ENCODE measurements at places on chromosomes 4 and X.

DNA sequence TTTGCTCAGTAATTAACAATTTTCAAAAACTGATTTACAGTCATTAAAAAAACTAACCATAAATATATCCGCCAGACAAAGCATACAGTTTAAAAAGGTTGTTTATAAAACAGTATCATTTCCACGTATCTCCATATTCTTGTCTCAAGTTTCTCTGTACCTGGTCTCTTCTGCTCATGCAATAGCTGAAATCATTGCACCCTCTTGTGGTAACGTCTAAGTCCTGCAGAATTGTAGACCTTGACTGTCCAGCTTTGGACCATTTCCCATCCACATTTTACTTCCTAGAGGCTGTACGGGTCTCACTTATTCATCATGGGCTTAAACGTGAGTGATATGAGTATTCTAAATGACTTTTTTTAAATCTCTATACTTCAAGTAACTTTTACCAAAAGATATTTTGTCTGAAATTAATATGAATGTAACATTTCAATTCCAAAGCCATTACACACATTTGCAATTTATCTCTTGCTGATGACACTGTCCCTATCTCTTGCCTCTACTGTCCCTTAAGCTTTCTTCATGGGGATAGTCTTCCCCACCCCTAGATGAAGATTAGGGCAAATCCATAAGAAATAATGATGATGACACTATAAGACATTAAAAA is 118.5 kb downstream of the BTC start:
- peak; percentile 28 for DNase-seq

DNA sequence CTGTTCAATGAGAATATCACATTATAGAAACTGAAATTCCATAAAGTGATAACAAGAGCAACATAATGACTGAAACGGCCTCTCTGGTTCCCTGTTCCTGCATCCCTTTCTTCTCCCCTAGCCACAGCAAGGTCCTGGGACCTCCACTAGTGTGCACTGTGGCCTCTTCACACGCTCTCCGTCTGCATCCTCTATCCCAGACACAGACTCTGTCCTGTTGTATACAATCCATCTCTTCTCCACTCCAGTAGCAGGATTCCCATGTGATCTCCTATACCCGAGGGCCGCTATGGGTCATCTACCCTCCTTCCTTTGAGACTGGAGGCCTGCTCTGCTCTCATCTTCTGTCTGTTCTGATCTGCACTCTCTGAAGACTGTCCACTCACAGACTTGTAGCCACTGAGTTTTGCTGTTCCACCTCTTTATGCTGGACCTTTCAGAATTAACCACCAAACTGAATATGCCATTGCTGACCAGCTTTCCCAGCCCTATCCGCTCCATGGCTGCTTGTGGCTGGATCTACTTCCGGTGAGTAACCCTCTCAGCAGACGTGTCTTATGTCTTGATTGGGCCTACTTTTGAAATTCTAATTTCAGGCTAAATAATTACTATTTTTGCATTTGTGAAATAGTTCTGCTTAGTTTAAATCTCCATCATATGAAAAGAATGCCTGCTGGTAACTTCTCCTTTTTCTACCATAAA is 105.1 kb upstream of the NAP1L5 start:
- DNase-seq = no peak

- DNase-seq = no peak
These were observed 69.4 kb upstream of the KIT start for GRCh38 chr4:54588404-54588803.

DNA sequence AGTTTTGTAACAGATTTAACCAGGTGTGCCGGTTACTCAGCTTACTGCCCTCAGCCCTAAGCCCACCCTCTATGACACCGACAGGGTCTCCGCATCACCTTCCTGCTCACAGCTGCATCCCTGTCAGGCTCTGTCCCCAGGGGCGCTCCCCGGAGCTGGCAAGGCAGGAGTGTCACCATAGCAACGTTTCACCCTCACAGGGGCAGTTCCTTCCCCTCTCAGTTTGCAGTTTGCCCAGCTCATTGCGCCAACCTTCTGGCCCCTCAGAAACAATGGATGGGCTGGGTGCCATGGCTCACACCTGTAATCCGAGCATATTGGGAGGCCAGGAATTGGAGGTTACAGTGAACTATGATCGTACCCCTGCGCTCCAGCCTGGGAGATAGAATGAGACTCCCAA is 42.6 kb downstream of the RGS12 start:
- no peak for DNase-seq

- no peak for DNase-seq
These were observed 159.3 kb downstream of the SH3KBP1 start for GRCh38 chrX:19727887-19728648.

DNA sequence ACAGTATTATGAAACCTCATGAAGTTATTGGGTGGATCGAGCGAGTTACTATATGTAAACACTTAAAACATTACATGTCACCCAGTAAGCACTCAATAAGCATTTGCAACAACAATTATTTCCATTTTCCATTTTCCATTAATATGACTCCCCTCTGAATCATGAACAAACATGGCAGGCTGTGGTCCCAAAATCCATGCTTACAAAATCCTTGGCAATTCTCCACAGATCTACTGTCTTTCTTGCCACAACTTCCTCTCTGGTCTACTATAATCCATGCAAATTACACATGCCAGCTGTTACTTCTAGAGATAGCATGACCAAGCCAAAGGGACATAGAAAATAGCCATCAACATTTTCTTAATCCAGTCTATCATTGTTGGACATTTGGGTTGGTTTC is 22.0 kb downstream of the ASB11 start:
- no peak for DNase-seq

DNA sequence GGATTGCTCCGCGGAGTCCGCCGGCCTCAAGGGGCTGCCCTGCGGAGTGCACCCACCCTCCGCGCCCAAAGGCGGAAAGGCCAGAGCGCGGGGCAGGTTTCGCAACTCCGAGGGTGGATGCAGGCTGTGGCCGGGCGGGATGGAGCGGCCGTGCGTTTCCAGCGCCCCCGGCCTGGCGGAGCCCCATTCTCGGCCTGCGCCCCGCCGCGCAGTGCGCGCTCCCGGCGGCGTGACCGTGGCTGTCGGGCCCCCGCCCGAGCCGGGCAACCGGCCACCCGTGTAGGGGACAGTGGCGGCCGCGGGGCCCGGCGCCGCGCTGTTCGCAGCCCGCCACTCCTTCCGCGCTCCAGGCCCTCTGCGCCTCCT is 331 bp downstream of the SETD7 start:
- DNase-seq = no peak

DNA sequence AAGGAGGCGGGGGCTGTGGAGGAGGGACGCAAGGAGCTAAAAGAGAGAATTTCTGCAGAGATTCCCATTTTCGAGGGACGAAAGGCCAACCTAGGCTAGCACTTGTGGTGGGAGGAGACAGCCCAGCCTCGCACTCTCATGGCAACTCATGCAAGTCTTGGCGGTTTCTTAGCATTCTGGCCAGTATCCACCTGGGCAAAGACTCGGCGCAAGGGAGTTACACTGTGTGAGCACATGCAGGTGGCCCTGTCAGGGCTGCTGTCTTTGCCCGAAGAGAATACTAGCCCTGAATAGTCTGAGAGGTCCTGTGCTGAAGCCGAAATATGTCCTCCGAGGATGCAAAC is 15.5 kb downstream of the MCF2 start:
- no peak for DNase-seq

- peak; percentile 2 for DNase-seq
These were observed 435.7 kb upstream of the FMR1 start for GRCh38 chrX:147476008-147476407.

- no peak for DNase-seq
These were observed 6.0 kb upstream of the WDR13 start for GRCh38 chrX:48591255-48591791.

DNA sequence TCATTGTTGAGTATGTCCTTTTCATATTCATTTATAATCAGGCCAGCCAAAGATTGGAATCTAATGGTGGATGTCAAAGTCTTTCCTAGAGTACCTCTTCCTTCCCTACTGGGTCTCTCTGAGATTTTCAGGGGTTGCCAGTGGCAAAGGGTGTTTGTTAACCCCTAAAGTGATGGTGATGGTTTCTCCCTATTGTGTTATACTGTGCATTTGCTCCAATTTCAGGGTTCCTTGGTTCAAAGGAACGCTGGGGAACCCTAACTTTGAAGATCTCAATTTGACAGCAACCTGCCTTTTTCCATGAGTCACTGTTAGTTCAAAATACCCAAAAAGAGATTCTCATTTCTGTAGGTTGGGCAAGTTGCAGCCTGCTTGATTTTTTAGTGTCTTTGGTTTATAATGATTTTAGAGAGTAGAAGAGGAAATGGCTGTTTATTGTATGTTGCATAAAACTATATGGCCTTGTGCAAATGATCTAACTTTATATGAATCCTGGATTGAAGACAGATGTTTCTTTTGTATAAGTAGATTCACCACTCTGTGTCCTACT is 23.0 kb downstream of the GAB1 start:
- DNase-seq = no peak

DNA sequence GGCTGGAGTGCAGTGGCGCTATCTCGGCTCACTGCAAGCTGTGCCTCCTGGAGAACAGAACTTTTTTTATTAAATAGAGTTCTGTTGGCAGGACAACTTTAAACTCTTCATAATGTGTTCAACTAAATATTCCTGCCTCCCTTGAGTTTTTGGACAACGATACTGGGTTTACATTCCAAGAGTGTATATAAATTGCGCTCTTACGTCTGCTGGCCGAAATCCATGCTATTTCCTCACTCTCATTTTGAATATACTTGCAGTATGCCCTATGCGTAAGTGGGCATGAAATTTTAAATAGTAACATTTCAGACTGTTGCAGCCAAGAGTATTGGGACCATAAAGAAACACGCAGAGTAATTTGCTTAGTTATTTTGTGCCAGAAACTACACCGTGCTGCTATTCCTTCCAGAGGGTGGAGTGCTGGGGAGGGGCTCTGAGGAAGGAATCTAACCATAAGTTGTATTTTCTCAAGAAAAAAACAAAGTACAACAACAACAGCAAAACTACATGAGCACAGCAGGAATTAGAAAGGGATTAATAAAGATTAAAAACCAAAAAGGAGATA is 480.0 kb downstream of the NLGN4X start:
- no peak for DNase-seq

DNA sequence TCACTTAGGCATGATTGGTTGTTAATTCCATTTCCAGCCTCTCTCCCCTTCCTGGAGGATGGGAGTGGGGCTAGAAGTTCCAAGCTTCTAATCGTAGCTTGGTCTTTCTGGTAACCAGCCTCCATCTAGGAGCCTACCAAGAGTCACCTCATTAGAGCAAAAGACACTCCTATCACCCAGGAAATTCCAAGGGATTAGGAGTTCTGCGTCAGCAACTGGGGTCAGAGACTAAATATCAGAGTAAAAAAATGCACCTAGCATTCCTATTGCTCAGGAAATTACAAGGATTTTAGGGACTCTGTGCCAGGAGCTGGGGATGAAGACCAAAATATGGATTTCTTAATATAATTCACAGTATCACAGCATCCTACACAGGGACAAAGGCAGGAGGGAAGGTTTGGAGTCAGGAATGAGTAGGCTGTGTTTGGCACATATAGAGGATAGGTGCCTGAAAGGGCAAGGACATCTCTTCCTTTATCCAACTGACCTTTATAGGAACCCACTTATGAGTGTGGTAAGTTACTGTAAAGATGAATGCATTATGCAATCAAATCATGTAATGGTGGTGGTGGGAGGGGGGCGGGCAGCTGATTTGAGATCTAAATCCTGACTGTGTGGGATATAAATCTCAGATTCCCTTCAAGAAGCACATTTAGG is 30.5 kb upstream of the LIMCH1 start:
- DNase-seq = no peak

DNA sequence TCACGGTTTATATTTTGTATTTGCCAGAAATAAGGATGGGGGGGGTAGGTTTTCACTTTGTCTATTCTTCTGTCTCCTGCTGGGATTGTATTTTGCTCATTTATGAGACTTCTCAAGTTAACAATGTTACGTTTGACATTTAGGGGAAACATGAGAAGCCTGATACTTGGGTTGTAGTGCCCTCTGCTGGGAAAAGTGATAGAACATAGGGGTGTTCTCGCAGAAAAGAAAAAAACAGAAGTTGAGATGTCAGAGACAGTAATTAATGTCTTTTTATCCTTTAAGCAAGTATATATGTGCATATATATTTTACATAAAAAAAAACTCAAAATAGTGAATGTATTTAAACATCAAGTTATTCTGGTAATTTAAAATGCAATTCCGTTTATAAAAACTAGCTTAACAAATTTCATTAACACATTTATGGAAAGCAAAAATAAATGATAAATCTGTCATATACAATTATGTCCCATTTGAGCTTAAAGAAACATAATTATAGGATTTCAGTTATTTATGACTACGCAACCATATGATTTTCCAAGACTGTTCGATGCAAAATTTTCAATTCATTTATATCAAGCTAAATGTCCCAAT is 46.0 kb upstream of the TMPRSS11F start:
- peak; percentile 25 for DNase-seq

GRCh38 chr4:153514001-153514526 is 47.9 kb downstream of the TMEM131L start:
- DNase-seq = no peak

DNA sequence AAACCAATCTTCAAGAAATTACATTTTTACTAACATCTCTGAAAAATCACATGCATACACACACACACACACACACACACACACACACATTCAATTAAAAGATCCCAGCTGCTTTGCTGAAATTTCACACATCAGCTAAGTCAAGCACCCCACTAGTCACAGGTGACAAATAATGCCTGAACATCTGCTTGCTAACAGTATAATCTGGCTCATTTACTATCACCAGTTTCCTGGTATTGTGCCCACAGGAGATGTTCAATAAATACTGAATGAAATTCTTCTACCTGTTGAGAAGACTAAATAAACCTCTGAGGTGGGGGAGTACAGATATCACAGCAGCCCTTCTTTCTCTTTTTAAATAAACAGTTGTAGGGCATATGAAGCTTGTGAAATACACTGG is 994.0 kb downstream of the ARAP2 start:
- DNase-seq = no peak

DNA sequence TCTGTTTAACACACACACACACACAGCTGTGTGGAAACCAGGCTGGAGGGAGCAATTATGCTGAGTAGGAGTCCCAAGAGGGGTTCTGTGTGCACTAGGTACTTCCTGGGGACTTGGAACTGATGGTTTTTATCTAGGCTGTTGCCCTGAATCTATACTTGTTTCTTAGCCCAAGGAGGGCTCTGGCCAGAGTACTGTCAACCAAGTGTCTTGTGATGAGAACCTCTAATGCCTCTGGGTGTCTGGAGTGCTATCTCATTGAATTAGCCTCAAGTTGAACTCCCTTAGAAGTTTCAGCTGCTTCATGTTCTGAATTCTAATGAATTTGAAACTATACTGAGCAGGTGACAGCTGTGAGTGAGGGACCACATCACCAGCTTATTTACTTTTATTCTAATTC is 16.6 kb downstream of the ARHGAP24 start:
- no peak for DNase-seq

GRCh38 chrX:72572248-72573157 is at the start of gene HDAC8:
Gene HDAC8, minus strand, starts transcription at chrX:72572843. Its CDS starts 82 bp downstream, at chrX:72572761.
- peak; percentile 68 for DNase-seq

GRCh38 chr4:126097155-126097799 is 782.5 kb downstream of the FAT4 start:
- no peak for DNase-seq

DNA sequence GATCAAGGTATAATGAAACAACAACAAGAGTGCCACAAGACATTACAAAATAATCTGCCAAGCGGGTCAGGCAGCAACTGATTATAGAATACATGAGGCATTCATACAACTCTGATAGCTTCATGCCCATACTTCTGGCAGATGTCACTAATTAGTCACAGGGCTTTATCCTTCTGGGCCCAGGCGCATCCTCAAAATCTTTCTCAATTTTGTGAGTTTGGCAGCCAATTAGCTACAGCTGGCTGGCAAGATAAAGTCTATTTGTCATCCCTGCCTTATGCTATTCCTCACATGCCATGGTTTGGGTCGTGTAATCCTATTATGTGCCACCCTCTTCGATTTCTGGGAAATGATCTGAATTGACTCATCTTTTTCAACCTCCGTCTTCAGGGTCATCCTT is 254.3 kb downstream of the PACRGL start:
- no peak for DNase-seq

All from CD4-positive, alpha-beta T cell treated with Interleukin-12 subunit alpha and Interleukin-12 subunit beta, for 1 hour (primary cell).